ENCODE measurements at places on chromosomes 13 and 19.

DNA sequence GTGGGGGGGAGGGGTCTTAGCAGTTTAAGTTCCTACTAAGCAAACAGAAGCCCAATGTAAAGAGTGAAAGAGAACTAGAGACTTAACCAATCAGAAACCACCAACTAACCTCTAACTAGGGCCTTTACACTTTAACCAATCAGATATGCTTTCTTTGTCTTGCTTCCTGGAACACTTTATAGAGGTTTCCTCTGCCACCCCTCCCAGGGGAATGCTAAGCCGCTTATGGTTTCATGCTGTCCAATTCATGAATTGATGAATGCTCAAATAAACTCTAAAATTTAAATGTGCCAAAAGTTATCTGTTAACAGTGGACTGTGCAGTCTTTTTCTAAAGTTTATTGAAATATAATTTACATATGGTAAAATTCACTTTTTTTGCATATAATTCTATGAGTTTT lies 33.9 kb upstream of the LATS2 start:
- no peak for DNase-seq

GRCh38 chr13:46577696-46578589 lies 25.0 kb downstream of the LRCH1 start:
- no peak for DNase-seq

DNA sequence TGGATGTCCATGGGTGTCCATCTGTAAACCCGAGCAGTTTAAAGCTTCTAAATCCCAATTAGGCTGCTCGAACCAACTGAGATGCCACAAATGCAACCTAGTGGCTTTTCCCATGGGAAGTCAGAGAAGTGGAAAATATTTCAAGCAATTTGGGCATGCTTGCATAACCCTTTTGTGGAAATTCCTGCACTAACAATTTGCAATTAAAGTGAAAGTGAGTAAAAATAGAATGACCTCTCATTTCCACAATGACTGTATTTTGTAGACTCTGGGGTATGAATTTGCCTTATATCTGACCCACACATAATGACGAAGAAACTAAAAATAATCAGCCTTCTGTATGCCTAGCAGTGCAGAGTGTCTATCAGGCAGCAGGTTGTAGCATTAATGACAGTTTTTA lies 91.8 kb upstream of the TSC22D1 start:
- no peak for DNase-seq

GRCh38 chr13:110361365-110361911 lies 54.4 kb downstream of the COL4A2 start:
- DNase-seq = no peak

- no peak for DNase-seq
These were observed 7.2 kb downstream of the GFY start for GRCh38 chr19:49432141-49433073.

- DNase-seq = no peak
These were observed 26.5 kb downstream of the GPR18 start for GRCh38 chr13:99231721-99232120.

DNA sequence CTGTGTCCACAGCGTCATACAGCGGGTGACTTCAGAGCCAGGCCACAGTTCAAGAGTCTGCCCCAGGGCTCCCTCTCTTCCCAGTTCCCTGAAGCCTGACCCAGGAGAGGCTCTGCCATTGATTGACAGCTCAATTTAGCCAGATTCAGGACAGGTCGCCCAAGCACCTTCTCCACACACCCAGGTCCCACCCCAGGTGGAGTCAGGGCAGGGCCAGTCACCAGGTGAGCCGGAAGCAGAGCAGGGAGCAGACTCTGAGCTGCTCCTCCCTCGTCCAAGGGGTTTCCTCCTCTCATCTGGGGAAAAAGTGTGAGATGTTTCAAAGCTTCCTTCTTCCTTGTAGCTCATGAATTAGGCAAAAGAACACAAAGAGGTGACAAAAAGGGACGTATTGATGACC lies 5.6 kb downstream of the CEACAM7 start:
- no peak for DNase-seq

GRCh38 chr19:11387162-11388034 lies 3.3 kb upstream of the EPOR start:
- DNase-seq = no peak

DNA sequence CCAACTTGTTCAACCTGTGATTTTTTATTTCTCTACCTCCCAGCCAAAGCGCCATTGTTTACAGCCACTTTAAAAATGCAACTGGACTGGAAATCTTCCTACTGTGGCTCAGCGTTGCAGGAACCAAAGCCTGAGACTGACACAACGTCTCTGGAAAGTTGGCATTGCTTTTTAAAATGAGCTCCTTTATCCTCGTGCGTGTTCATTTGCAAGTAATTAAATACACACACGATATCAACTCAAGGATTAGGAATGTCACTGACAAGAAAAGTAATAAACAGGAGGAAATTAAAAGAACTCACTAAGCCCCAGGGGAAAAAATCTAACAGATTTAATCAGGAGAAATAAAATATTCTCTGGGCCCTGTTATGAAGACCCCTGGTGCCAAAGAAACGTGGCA lies 184.6 kb upstream of the IRS2 start:
- no peak for DNase-seq

DNA sequence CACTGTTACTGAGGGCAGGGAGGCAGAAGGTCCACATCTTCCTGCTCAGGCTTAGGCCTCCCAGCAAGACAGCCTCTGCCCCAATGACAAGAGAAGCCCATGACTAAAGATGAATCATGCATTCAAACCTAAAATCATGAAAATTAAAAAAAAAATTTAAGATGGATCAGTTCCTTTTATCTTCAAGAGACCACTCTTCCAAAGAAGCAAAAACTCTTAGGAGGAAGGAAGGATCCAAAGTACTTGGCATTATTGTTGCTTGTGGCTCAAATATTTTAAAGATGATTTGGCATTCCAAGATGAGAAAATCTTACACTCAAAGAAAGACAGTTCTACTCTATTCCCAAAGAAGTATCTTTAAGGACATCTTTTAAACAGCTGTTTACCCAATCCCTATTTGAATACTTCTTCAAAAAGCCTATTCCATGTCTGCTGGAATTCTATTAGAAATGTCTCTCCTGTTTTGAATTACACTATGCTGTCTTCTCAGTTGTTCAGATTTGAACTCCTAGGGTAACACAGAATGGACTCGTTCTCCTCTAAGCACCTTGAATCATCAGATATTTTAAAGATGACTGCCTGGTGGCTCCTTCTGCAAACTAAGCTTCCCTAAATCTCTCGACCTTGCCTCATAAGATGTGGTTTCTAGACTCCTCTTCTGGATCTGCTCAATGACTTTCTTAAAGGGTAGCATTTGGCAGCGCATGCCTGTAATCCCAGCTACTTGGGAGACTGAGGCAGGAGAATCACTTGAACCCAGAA lies 7.0 kb downstream of the SERP2 start:
- DNase-seq = no peak

- no peak for DNase-seq
These were observed 1.1 kb downstream of the LSM14A start for GRCh38 chr19:34173193-34173956.

GRCh38 chr19:9986787-9987281 lies 23.5 kb downstream of the COL5A3 start:
- DNase-seq = peak; percentile 17

- DNase-seq = no peak
These were observed 4.8 kb upstream of the ECH1 start for GRCh38 chr19:38836159-38836982.

DNA sequence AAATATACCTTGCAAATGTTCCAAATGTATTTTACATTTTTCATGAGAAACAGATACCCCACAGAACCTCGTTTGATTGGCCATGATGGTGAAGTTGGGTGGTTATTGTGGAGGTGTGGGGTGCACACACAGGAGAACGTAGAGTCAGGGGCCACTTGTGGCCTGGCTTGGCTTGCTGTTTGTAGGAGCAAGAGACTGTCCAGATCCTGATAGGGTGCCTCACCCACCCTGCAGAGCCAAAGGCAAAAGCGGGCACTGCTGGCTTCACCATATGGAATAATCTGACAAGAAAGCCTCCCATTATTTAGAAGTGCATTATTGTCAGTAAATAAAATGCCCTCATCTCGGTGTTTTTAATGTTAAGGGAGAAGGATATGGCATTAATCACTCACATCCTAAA lies 330.2 kb downstream of the TEX29 start:
- DNase-seq = no peak

- DNase-seq = no peak
These were observed 704.4 kb upstream of the PCDH20 start for GRCh38 chr13:62119739-62120700.

GRCh38 chr13:48908381-48909055 lies 67.2 kb upstream of the FNDC3A start:
- DNase-seq = no peak

- DNase-seq = no peak
These were observed 27.5 kb downstream of the HSPH1 start for GRCh38 chr13:31134039-31134711.

- DNase-seq = no peak
These were observed 36.2 kb downstream of the SMAD9 start for GRCh38 chr13:36883824-36884223.

GRCh38 chr13:31334547-31334946 lies 134.8 kb downstream of the B3GLCT start:
- DNase-seq = no peak

- no peak for DNase-seq
These were observed 865 bp upstream of the CRLF1 start for GRCh38 chr19:18607226-18608101.

GRCh38 chr19:42129399-42130253 lies 2.6 kb downstream of the POU2F2 start:
- no peak for DNase-seq

DNA sequence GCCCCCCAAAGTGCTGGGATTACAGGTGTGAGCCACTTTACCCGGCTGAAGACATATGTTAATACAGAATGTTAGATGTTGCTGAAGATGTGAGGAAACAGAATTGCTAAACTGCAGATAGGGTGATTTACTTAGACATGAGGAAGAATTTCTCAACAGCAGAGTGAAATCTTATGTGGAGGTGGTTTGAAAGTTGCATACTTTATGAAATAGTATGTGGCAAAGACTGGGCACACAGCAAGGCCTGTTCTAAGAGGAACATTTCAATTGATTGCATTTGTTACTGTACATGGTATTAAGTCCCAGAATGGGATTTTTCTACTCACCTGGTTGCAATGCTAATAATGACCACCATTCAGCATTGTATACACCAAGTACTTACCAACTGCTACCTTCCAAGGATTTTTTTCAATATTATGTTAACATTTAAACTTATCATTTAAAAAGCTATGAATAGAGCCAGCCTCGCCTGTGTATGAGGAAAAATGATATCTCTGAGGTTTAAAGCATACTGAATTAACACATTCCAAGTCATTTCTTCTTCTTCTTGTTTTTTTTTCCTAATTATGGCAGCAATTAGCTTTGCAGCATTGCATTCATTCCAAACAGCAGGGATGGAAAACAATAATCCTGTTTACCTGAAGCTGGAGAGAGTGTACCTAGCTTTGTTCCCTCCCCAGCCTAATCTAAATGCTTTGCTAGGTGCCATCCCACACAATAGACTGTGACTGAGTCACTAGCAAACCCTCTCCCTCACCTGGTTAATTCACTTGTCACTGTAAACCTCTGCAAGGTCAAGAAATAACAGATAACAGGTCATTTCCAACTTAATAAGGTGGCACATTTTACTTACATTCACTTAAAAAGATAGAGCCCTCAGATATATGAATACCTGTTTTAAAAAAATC lies 19.4 kb upstream of the KLF5 start:
- no peak for DNase-seq
